ENCODE measurements at places on chromosomes 1 and 21.

DNA sequence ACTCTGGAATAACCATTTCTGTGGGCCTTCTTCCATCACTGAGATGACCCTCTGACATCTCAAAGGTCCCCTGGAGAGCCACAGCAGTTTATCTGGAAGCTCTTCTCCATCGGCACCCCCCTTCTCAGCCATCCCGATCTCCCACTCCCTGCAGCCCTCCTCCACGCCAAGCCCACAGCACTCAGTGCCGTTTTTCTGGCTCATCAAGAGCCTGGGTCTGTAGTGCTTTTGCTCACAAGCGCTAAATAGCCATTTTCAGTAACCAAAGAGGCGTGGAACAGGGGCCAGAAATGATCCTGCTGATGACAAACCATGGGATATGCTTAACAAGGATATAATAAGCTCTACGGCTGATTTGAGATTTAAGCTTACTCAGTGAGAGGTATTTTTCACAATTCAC lies 17.6 kb downstream of the SEC16B start:
- no peak for DNase-seq

DNA sequence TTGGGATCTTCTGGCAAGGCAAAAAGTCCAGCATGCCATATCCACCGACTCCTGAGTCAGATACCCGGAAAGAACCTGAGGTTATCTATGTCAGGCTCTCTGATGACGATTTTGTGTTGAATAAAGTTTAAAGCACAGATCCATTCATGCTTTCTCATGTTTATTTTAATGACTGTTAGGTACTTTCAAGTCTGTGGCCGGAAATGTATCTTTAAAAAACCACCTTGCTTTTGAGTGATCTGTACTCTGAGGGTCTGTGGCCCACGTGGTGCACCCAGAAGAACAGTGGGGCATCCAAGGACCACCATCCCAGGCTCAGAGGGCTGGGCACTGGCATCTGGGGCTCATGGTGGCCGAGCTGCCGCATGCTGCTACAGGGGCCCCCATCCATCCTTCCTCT lies 30.1 kb upstream of the VASH2 start:
- DNase-seq = no peak

DNA sequence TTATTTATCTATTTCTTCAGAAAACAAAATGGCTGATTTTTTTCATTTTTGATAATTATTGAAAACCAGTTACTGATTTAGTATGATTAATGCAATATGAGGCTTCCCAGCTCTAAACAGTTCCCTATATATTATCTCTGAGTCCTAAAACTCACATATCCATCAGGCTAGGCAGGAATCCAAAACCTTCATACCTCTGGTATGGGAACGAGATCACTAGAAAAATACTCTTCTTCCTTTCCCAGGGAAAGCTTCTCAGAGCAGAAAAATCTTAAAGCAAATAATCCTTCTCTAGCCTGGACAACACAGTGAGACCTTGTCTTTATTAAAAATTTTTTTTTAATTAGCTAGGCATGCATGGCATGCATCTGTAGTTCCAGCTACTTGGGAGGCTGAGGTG lies 42.5 kb downstream of the KDM5B start:
- no peak for DNase-seq

GRCh38 chr1:20166051-20166450 lies 19.8 kb upstream of the UBXN10 start:
- DNase-seq = no peak

GRCh38 chr1:64523413-64524337 lies 53.7 kb downstream of the CACHD1 start:
- no peak for DNase-seq

GRCh38 chr1:64482720-64483119 lies 12.8 kb downstream of the CACHD1 start:
- no peak for DNase-seq

Data from activated T-cell treated with anti-CD3 and anti-CD28 coated beads, Interleukin-2, amount 50 U/mL, for 1 hour (primary cell).